ENCODE measurements at places on chromosomes 3 and 15.
A peak's percentile ranks its signal among the peaks of the same experiment; 100 is the strongest.

GRCh38 chr3:62659660-62660059 lies 215.6 kb downstream of the CADPS start:
- no peak for DNase-seq

DNA sequence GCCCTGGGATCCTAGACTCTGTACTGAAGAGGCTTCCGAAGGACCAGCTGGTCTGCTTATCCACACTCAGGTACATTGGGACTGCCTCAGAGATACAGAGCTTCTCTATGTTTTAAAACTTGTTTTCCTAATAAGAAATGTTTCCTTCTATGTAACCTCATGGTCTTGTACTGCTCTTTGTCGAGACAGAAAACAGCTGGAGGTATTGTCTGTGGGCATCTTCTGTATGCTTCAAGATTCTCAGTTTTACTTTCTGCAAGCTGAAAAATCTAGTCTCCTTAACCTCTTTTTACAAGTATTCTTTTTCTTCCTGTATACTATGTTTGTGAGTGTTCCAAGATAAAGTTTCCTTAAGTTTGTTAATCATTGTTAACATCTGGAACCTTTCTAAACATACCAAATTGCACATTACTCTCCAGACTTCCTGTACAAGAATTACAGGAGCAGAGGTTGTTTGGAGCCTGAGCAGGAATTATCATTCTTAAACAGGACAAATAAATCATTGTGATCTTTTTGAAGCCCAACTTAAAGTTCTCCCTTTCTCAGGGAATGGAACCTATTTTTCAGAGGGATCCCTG lies 358.3 kb upstream of the CFAP20DC start:
- no peak for DNase-seq

- no peak for DNase-seq
These were observed 409.0 kb upstream of the KCNMB2 start for GRCh38 chr3:178127221-178127620.

- no peak for DNase-seq
These were observed 81.5 kb downstream of the ULK4 start for GRCh38 chr3:41880387-41880786.

GRCh38 chr3:112847692-112848091 lies 1.0 kb upstream of the CD200R1L start:
- DNase-seq, result no peak

DNA sequence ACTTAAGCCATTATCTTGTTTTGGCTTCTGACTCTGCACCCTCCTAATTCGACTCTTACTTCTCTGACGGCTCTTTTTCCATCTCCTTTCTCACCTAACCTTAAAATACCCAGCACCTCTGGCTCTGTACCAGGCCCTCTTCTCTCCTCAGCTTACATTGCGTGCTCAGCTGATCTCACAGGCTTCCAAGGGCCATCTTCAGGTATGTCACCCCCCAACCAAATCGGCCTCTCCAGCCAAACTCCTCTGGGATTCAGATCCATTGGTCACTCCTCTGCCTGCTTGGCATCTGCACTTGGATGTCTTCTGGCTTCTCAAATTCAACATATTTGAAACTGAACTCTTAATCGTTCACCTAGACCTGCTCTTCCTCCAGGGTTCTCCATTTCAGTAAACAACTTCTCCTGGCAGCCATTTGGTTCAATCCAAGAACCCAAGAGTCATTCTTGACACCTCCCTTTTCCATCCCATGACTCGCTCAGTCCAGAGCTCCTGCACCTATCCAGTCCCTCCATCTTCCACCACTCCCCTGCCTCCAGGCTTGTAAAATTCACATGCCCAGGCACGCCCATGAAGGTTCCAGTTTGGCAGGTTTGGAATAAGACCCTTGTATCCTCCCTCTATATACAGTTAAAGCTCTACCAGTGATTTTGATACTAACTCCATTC lies 35.2 kb upstream of the SLC41A3 start:
- no peak for DNase-seq

GRCh38 chr3:58691997-58692396 lies 25.4 kb upstream of the FAM3D start:
- DNase-seq, result no peak

DNA sequence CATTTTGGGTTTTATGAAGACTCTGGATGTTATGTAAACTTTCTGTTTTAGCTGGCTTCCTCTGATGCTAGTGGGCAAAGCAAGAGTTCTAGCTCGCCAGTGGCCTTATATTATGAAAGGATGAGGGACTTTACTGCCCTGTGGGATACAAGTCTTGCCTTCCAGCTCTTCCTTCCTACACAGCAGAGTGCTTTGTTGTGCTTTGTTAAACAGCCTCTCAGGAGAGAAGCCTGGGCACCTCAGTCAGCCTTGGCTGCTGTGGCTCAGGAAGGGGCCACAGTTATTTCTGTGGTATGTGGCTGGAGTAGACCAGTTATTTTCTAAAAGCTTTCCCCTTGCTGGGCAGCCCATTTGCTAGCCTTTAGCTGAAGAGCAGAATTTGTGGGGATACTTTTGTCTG lies 69.5 kb upstream of the SUCLG2 start:
- no peak for DNase-seq

DNA sequence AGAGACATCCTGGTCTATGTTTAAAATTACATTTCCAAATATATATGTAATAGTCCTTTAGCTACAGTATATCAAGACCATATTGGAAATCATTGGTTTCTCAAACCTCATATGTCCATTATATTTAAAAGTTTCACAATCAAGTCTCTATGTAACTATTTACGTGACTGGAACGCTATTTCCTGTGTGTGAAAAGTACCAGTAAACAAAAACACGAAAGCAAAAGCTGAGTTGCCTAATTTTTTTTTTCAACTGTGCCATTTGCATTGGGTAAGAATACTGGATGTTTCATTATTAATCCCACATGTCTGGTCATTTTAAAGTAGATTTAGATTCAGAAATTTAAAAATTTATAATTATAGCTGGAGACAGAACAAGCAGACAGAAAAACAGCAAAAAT lies 381.4 kb downstream of the TBC1D5 start:
- no peak for DNase-seq

- no peak for DNase-seq
These were observed 782.2 kb downstream of the VGLL3 start for GRCh38 chr3:86208772-86209171.

DNA sequence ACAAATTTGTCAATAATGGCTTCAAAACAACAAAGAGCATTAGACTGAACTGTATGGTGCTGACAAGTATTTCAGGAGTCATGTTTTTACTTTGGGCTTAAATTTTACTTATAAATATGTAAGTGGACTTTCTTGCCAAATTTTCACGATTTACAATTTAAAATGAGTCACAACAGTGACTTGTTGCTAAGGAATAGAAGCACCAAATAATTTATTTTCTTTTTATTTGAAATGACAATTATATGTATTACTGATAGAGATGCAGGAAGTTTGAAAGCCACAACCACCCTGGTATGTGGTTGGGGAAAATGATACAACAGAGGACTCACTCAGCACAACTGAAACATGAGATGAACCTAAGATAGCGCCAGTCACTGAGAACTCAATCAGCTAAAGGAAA lies 90.3 kb downstream of the FMN1 start:
- DNase-seq, result no peak

GRCh38 chr3:158220575-158220974 lies 110.7 kb downstream of the RSRC1 start:
- DNase-seq, result no peak

DNA sequence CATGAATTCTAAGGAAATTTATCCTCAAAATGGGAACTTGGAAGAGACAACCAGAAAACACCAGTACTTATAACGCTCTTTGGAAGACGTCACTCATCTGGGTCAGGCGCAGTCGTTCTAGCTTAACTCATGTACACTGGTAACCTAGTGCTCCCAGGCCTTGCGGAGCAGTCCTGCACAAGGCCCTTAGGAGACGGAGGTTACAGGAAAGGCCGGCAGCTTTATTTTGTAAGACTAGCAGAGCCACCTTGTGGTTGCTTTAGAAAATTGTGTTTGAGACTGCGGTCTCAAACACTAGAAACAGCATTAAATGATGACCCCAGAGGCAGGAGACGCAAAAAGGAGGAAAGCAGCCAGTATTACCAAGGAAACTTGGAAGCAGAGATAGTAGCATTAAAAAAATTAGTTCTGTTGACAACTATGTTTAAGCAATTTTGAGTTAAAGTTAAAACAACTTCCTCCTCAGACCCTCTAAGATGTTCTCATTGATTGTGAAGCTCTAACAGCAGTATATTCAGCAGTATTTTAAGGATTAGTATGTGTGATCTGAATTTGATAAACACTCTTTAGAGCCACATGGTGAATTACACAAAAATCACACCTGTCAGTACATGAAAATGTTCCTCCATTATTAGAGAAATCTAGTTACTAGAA lies 141.9 kb upstream of the C2CD4B start:
- DNase-seq, result peak; percentile 74

Measured in DMS153 (cell line).